T-helper 17 cell (primary cell): ENCODE measurements at places on chromosomes 2 and 18. TPM values are rescaled to one million over a fixed set of nuclear protein-coding genes. Genes with fewer than 3 reads are reported as not detected.

Gene HSBP1L1
- total RNA-seq: 17.9 TPM

Gene SAG
- total RNA-seq: 0.25 TPM

Gene WNT6
- total RNA-seq: not detected

Gene RNF152
- 0.18 TPM for total RNA-seq

Gene RNF103
- total RNA-seq: 58.7 TPM

Gene SNX17
- total RNA-seq: 75.7 TPM

DNA sequence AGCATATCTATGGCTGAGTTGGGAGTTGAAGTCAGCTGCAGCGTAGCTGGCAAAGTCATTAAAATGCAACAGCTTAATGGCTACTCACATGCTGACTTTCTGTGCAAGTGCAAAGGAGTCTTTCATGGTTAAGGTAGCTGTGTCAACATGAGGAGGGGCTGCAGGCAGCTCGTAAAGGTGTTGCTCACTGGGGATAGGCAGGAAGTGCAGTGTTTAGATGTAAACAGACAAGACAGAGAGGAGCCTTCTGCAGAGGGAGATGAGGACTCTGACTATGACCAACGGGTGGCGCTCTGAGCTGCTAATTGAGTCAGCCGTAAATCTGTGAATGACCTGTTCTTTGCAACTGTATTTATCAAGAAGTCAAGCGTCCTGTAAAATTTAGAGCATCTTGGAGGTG, 22.3 kb upstream of the CAVIN2 start:
- peaks cover 2% of the 10 kb centered on the region for H3K36me3 ChIP-seq
- DNase-seq: no peak
- H3K4me1 ChIP-seq: no peaks in the 10 kb centered on the region
- H3K27me3 ChIP-seq: peaks cover 38% of the 10 kb centered on the region
- H3K27ac ChIP-seq: no peak overlapping the region
- H3K4me3 ChIP-seq: no peak overlapping the region

DNA sequence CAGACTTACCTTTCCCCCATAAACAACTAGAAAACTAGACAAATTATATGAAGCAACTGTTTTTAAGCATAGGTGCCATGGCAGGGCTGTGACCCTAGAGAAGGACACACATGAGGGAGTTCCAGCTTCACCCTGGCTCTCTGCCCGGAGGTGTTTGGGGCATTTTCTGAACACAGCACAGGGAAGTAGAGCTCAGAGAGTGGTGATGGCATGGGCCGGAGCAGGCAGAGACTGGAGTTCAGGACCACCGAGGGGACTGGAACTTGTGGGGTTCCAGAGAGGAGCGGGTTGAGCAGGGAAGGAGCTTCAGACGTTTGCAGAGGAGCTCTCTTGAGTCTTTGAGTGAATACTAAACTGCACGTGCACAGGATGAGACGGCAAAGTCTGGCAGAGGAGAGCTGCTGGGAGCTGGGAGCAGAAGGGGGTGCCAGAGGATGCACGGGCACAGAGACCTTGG, 26.5 kb upstream of the KLF11 start:
- peaks cover 2% of the 10 kb centered on the region for H3K4me1 ChIP-seq
- H3K36me3 ChIP-seq: peaks cover 2% of the 10 kb centered on the region
- H3K27me3 ChIP-seq: peaks cover 16% of the 10 kb centered on the region

DNA sequence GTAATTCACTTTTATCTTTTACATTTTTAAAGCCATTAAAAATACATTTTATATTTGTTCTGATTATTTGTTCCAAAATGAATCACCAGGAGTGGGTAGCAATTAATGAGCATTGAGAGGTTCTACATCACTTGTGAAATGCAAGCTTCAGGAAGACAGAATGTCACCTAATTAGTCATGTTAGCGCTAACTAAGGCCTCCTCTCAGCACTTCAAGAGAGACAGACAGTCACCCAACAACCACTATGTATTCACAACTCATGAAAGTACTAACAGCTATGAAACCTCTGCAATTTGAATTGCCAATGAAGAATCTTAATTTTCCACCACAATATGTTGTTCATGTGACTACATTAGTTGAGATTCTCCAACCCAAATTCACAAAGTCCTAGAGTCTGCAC, 611.0 kb downstream of the KCNJ3 start:
- no peak for DNase-seq
- H3K4me1 ChIP-seq: no peaks in the 10 kb centered on the region
- H3K27ac ChIP-seq: no peak overlapping the region
- H3K36me3 ChIP-seq: no peaks in the 10 kb centered on the region
